ENCODE measurements at places on chromosomes 5 and 9. TPM values are rescaled to one million over a fixed set of nuclear protein-coding genes. Genes with fewer than 3 reads are reported as not detected.

Gene GDNF
- not detected for total RNA-seq

Gene DMRTA1
- not detected for total RNA-seq

Gene FCN2
- total RNA-seq, result not detected

Gene PCDHB8
- not detected for total RNA-seq

Gene YTHDC2
- total RNA-seq, result 34.9 TPM

Gene ARL14EPL
- total RNA-seq, result not detected

Gene UGT3A1
- not detected for total RNA-seq

Gene SET
- 457 TPM for total RNA-seq

Gene F12
- not detected for total RNA-seq

Gene WNK2
- 0.48 TPM for total RNA-seq

Gene TAF11L5
- not detected for total RNA-seq

Gene KLHL3
- 26.6 TPM for total RNA-seq

Gene GARNL3
- total RNA-seq, result 3.5 TPM

Gene CDX1
- not detected for total RNA-seq

Gene NXNL2
- total RNA-seq, result not detected

Gene MOB3B
- 1.8 TPM for total RNA-seq

Gene TRIM36
- not detected for total RNA-seq

Gene ANKRD18B
- total RNA-seq, result not detected

Gene LCN12
- total RNA-seq, result 6.0 TPM

Gene ADAMTSL2
- 0.69 TPM for total RNA-seq

Gene BTNL8
- not detected for total RNA-seq

Gene CRHBP
- 3.2 TPM for total RNA-seq

Gene TNFSF15
- not detected for total RNA-seq

Gene PDZD2
- total RNA-seq, result not detected

Gene ACTBL2
- not detected for total RNA-seq
